Stimulated activated naive CD8-positive, alpha-beta T cell treated with anti-CD3 and anti-CD28 coated beads, Interleukin-15, Interleukin-2, amounts not matched to agents 100 U/mL and 50 U/mL, for 24 hours (primary cell): ENCODE measurements at places on chromosomes 1 and 21.

DNA sequence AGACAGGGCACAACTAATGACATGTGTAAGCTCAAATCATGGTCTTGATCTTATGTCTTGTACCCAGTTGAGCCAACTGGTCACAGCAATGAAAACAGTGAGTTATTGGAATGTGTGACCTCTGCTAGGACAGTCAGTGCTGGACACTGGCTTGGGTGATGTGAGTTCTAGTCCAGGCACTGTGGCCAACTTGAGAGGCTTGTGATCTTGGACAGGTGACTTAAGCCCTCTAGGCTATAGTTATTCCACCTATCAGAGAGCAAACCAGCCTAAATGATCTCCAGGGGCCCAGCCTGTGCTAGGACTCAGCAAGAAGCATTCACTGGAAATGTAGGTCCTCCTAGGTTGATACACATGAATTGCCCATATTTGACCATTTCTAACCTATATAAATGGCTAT is 1.1 kb downstream of the KCNE2 start:
- DNase-seq, result no peak

DNA sequence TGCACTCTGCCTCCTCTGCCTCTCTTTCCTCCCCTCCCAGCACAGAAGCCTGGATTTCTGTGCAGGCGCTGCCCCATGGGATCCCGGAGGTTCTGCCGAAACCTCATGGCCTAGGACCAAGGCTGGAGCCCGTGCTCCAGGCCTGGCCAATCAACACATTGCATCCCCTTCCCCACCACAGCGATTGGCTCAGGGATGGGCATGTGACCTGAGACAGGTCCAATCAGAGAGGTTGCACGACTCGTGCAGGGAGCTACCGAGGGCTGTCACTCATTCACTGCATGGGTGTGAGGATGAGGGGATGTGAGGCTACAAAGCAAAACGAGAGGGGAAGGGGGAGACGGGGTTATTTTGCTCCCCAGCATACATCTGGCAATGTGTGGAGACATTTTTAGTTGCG is 3.3 kb upstream of the CELA2B start:
- DNase-seq, result no peak

- no peak for DNase-seq
Observed at GRCh38 chr1:174788981-174789380, 210.8 kb upstream of the CACYBP start.

GRCh38 chr1:164567774-164568173 is 8.8 kb downstream of the PBX1 start:
- DNase-seq, result no peak

- no peak for DNase-seq
Observed at GRCh38 chr21:24976238-24976637, 631.0 kb downstream of the MRPL39 start.

GRCh38 chr1:227729881-227730629 is 5.0 kb downstream of the JMJD4 start:
- DNase-seq, result peak; percentile 56

DNA sequence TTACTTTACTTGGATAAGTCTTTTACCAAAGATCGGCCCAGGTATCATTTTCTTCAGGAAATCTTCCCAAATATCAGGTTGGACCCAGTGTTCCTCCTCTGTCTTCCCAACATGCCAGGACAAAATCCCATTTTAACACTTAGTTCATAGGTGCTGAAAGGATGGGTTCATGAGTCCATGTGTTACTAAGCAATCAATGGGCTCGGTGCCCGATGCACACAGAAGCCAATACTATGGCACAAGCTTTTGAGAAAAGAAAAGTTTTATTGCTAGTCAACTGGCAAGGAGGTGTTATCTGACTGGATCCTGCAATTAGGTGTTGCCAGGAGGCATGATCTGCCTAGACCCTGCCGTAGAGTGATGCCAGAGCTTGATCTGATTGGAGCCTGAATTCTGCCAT is 133.3 kb upstream of the SLC44A3 start:
- no peak for DNase-seq

DNA sequence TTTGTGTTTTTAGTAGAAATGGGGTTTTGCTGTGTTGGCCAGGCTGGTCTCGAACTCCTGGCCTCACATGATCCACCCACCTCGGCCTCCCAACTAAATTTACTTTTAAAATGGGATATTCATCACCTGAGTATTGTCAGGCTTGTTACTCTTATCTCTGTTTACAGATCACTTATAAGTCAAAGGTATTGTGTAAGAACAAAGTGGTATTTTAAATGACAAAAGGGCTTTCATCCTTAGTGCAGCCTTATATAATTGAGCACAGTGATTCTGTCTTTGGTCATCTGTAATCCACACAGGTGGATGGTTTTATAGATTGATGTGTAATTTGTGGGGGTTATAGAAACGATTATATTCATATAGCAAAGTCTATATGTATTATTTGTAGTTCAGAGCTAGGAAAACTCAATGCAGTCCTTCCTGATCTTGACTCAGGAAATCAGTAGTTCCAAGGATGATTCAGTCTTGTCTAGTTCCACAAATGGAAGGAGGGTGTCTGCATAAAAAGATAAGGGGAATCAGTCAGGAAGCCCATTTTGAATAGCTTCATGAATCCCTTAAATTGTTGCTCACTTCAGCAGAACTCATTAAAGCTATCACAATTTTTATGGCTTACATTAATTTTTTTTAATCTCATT is 34.6 kb downstream of the STXBP3 start:
- DNase-seq, result no peak

DNA sequence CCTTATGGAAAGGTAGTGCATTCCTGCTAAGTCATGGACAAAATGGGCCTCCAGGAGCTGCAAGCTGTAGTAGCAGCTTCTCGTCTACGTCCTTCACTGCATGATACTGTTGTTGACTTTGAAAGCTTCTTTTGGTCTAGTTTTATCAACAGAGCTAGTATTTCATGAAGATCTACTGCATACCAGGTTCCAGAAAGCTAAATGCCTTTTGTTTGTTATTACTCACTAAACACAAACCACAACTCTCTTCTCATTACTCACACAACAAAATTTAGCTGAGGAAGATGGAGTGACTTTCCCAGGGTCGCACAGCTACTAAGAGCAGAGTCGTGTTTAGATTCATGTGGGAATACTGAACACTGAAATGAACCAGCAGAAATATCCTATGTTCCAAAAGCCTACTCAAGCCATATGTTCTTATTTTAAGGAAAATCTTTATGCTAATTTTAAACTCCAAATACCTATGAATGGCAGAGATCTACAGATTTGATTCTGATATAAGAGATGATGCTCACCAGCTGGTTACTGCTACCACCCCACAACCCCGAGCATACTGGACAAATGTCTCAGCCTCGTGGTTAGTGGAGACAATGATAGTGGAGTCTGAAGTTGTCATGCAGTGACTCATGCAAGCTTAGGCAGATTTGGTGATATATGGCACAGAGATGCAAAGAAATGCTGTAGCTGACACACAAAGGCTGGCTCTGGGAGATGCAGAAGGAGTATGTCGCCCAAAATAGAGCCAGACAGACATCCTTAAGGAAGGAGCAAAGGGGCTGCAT is 20.6 kb downstream of the PGBD2 start:
- DNase-seq, result no peak

DNA sequence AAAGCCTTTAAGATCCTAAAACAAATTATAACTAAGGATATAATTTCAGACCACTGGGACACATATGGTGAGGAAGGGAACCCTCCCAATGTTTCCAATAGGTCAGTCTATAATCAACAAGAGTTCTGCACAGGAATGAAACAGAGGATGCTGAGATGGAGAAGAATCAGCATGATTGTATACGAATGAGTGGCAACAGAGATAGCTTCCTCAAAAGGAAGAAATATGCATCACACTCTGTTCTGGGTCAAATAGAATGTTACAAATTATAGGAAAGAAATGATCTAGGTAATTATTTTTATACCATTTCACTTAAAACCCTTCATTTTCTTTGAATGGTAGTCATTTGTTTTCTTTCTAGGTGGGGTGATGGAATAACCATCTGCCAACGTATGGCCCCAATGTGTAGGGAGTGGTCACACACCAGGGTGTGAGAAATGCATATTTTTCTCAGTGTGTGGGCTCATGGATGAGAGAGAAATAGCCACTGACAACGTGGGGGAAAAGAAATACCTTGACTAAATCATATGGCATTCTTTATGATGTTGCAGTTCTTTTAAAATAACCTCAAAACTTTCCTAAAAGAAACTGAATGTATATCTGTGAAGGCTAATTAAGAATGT is 104.6 kb upstream of the IVNS1ABP start:
- no peak for DNase-seq

GRCh38 chr1:64493831-64494230 is 23.9 kb downstream of the CACHD1 start:
- DNase-seq, result no peak

DNA sequence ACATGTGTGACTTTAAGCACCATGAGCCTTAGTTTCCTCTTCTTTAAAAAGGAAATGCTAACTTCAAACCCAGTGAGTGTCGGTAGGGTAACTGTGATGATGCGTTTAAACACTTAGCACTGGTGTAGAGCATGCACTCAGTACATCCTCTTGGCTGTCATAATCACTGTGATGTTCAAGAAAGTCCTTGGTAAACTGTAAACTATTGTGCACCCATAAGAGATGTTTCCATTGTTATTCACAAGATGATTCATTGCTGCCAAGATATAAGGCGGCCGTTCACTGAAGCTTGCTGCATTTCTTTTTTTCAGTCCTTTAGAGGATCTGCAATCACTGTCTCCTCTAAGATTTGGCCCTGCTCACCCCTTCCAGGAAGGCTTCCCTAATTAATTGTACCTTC is 61.8 kb upstream of the DAB1 start:
- no peak for DNase-seq

DNA sequence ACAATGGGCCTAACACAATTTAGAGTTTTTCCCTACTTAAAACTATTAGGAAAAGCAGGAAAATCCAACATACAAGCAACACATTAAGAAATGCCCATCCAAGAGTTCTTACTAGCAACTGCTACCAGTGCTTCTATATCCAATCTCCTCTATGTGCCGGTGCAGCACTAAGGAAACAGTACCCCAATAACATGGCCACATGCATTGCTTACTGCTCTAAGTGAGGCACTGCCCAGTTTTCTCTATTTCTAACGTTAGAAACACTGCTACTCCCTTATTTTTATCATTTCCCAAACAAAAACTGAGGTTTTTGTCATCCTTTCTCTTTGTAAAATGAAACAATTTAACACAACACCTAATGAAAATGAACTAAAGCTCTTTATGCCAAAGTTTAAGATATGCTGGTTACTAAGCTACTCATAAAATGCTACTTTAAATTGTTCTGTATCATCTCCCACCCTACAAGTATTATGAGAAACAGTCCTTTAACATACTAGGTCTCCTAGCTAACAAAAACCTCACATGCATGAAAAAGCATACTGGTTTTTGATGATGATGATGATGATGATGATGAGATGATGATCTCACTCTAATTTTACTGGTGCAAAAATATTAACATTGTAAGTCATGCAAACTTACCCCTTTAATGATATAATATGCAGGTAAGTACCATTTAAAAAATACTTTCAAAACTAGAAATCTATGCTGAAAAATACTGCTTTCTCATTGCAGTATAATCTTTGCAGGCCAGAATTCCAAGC is 90.7 kb upstream of the TTC39A start:
- DNase-seq, result no peak
